ENCODE measurements at places on chromosomes 6 and 20.

GRCh38 chr6:149860834-149861602, 3.1 kb downstream of the LRP11 start:
- peak; percentile 76 for DNase-seq

DNA sequence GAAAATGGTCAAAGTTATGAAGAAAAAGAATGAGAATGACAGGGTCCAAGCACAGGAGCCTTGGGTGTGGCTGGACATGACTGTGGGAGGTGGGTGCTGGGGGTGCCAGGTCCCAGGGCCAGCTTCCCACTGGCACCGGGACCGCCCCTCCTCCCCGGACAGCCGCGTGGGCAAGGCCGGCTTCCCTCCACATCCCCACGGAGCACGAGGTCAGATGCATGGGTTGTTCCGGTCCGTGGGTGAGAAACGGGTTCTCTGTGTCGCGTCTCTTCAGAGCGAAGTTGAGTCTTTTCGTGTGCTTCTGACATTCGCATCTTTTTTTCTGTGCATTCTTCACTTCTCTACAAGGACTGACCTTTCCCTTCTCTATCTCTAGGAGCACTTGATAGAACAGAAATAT, 30.1 kb downstream of the KIF25 start:
- DNase-seq = no peak

- peak; percentile 52 for DNase-seq
Observed at GRCh38 chr6:112951829-112952228, 604.7 kb downstream of the RFPL4B start.

DNA sequence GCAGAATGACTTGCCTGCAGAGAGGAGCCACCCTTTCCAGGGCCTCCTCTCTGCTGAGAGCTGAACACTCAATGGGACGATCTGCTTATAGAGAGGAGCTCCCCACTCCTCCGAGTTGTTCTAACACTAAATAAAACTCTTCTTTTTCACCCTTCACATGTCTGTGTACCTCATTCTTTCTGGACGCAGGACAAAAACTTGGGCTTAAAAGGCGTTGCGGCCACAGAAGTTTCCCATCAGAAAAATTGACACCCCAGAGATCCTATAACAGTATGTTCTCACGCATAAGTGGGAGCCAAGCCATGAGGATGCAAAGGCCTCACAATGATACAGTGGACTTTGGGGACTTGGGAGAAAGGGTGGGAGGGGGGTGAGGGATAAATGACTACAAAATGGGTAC, 121.2 kb downstream of the GMPR start:
- DNase-seq = no peak

GRCh38 chr6:105596284-105596755, 193.4 kb upstream of the PREP start:
- DNase-seq = peak; percentile 92

- DNase-seq = no peak
Observed at GRCh38 chr6:84251891-84252539, 24.6 kb upstream of the CEP162 start.

- DNase-seq = peak; percentile 89
Observed at GRCh38 chr6:38973178-38974057, 75.2 kb upstream of the GLP1R start.

DNA sequence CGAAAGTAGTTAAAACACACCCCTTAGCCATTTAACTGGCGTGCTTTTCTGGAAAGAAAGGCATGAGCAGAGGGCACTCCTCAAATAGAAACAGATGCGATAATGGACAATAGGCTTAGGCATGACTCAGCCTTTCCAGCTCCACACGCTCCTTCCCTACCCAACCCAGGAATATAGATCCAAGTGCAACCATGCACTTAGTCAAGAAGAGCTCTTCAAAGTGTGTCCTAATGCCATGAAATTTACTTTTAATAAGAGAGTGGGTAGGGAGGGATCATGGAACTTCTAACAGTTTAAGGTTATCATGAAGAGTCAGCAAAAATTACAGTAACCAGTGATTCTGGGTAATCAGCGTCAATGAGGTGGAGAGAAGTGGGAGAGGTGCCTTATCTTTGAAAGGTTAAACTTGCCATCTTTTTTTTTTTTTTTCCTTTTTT, 2.4 kb upstream of the EFHC1 start:
- DNase-seq = peak; percentile 57

DNA sequence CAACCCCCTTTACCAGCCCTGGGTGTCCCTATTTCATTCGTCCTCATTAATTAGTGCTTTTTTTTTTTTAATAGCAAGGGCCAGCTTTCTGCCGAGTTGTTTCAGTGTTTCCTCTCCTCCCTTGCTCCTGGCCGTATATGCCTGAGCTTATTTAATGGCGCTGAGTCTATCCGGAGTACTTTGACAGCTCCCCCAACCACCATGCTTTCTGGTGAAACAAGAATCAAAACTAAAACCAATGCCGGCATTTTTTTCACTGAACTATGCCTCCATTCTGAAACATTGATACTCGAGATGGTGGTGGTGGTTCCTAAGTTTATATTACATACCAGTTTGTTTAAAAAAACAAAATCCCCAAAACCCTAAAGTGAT, 1.2 kb downstream of the DCBLD1 start:
- peak; percentile 62 for DNase-seq

DNA sequence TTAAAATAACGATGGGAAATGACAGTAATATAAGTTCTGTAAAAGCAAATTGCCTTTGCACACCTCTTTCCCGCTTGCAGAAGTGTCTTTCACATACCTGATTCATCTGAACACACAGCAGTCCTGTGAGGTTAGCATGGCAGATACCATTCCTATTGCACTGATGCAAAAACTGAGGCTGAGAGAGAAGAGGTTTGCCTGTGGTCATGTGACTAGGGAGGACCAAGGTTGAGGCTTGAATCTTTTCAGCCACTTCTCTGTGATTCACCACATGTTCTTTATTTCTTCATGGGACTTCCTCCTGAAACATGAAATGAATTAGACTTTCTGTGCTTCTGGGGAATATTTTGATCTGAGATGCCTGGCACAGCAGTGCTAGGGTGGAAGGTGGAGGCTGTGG, 92.9 kb downstream of the VEGFA start:
- DNase-seq = no peak

- DNase-seq = no peak
Observed at GRCh38 chr6:89291256-89291819, 23.8 kb downstream of the GABRR2 start.

GRCh38 chr20:19673575-19673974, 84.5 kb upstream of the RIN2 start:
- no peak for DNase-seq
